ENCODE measurements at places on chromosomes 13 and 19.

GRCh38 chr13:39284801-39285388, 246.6 kb downstream of the NHLRC3 start:
- no peak for DNase-seq

GRCh38 chr19:54201172-54201701, 579 bp downstream of the RPS9 start:
- DNase-seq = no peak

DNA sequence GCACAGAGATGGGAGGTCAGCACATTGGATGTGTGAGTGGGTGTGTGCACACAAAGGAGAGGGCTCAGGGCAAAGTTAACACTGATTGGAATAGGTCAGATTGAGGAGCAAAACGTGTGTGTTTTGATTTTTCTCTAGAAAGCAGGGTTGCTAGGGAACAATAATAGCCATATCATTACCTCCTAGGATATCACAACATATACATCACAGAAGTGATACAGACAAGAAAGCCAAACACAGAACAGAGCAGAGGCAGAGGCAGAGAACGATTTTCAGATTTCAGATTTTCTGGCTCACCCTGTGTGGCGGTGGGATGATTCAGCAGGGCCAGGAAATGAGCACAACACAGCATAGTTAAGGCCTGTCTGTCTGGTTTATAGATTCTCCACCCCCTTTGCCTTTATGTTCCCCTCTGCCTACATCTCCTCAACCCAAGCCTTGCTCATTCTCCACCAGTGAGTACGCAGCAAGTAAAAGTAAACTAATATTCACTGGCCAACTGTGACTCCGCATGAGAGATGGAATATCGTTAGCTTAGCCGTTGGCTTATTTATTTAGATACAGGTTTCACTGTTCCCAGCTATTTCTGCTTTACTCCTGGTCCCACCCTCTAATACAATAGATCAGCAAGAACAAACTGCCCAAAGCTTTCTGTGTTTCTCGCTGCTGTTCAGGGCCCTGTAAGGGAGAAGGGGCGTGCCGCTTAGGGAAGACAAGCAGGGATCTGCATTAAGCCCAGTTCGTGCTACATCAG, 182.7 kb upstream of the TSC22D1 start:
- DNase-seq = no peak

- DNase-seq = no peak
Measured at GRCh38 chr13:101624981-101625380, 172.5 kb downstream of the ITGBL1 start.

- DNase-seq = no peak
Measured at GRCh38 chr13:101846701-101847100, 394.2 kb downstream of the ITGBL1 start.

GRCh38 chr19:2588081-2588777, 112.3 kb downstream of the GADD45B start:
- no peak for DNase-seq

DNA sequence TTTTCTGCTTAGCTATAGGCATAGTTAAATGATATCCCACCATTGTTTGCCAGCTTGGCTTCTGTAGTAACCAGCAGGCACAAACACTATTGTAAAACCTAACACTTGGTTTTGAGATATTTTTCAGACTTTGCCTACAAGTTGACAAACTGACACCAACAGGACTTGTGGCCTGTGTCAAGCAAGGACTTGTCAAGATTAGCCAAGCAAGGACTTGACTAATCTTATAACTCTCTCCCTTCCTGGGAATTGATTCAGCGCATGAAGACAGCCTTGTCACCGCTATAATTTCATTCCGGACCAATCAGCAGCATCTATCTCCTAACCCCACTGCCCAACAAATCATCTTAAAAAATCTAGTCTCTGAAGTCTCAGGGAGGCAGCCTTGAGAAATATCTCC, 72.7 kb upstream of the SLITRK1 start:
- DNase-seq = no peak

- no peak for DNase-seq
Measured at GRCh38 chr19:38320969-38321339, 1.3 kb downstream of the KCNK6 start.

DNA sequence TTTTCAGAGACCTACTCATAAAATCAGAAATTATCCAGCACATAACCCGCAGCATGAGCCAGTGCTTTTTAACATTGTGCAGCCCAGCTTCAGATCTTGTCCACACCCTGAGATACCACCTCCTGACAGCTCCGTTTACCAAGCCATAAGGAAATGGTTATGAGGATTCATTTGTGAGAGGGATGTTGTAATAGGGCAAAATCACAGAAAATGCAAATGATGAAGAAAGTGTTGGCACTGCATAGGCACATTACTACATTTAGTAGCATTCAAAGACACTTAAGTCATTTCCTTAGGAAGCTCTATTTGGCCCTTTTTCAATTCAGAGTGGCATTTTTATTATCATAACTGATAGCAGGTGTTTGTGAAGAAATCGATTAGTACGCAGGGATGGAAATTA, 277.5 kb downstream of the DNAJC15 start:
- no peak for DNase-seq

GRCh38 chr13:74641586-74641985, 507.4 kb upstream of the KLF12 start:
- no peak for DNase-seq

GRCh38 chr13:46893798-46894560, 2.9 kb downstream of the HTR2A start:
- DNase-seq = peak; percentile 47

DNA sequence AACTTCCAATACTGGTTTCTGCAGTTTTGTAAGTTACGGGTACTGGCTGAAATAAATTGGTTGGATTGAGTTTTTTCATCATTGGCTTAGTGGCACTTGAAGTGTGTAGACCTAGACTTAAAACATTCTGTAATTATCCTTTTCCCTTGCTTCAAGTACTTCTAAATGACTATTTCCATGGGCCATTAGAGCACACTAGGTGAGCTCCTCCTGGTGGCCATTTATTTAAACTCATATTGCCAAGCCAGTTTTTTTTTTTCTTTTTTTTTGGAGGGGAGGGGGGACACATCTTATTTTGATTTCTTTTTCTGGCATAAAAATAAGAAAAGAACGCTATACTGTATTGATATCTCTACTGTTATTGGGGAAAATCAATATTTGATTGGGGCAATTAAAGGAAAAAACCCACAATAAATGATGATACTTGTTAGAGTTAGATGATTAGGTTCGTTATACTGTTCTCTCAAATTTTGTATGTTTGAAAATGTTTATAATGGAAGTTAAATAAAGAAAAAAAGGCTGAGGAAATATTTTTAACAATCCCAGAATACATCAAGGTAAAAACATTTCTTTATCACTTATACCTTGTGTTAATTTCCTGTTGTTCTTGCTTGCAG, 82.9 kb downstream of the PDS5B start:
- peak; percentile 22 for DNase-seq

- no peak for DNase-seq
Measured at GRCh38 chr13:51556740-51557139, 27.5 kb upstream of the WDFY2 start.

DNA sequence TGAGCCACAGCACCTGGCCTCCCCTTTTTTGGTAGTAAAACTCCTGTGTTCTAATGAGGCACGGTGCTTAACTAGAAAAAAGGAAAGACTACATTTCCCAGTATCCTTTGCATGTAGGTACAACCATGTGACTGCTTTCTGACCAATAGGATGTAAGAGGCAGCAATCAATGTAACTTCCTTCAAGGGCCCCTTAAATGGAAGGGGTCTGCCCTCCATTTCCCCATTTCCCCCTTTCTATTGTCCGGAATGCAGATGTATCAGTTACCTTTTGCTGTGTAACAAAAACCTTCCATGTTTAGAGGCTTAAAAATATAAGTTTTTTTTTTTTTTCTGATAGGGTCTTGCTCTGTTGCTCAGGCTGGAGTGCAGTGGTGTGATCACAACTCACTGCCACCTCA, 2.2 kb downstream of the GPR32 start:
- no peak for DNase-seq

DNA sequence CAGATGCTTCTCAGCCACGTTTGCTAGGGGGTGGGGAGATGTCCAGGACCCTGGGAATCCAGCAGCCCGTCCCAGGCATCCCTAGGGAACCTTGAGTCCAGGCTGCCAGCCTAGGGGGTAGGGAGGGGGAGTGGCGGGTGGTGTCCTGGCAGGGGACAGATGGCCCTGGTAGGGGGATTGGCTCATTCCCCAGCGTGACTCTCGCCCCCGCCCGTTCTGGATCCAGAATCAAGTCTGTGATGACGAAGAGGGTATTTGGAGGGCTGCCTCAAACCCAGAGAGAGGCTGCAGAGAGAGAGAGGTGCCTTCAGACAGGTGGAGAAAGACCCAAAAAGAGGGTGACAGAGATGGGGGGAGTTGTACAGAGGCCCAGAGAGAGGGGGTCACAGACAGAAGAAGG, 4.1 kb downstream of the SLC17A7 start:
- DNase-seq = no peak

- no peak for DNase-seq
Measured at GRCh38 chr13:30978981-30979956, 46.8 kb downstream of the TEX26 start.

- no peak for DNase-seq
Measured at GRCh38 chr19:40026597-40026970, 29.4 kb downstream of the ZNF780B start.

GRCh38 chr13:42807241-42807640, 25.9 kb downstream of the FAM216B start:
- no peak for DNase-seq

DNA sequence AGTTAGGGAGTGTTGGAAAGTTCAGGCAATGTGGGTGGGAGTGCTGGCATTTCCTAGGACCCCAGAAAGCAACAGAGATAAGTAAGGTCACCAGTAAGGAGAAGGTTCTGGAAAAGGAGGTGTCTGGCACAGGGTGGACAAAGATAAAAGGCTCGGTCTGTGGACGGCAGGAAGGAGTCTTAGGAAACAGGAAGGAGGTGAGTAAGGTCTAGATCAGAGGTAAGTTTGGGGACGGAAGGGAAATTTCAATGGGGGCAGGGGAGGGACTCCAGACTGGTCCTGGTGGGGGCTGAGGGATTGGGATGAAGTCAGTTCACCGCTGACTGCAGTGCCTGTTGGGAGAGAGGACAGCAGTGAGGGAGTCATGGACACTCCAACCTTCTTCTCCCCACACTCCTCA, 7.8 kb upstream of the OPA3 start:
- DNase-seq = no peak

DNA sequence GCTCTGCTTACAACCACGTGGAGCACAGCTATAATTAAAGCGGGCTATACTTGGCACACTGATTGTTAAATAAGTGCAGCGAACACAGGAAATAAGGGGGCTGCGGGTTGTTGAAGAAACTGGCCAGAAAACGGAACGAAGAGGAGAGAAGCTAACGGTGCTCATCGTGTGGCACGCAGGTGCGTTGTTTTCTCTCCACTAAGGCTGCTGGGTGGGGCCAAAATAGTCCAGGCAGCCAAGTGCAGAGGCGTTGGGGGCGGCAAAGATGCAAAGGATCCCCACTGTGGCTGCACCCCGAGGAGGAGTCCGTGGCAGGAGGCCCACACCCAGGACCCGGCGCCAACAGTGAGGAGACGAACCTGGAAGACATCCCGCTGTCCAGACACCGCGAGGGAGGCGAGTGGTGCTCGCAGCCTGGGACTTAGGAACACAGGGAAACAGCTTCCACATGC, 8.1 kb upstream of the ARL11 start:
- no peak for DNase-seq

DNA sequence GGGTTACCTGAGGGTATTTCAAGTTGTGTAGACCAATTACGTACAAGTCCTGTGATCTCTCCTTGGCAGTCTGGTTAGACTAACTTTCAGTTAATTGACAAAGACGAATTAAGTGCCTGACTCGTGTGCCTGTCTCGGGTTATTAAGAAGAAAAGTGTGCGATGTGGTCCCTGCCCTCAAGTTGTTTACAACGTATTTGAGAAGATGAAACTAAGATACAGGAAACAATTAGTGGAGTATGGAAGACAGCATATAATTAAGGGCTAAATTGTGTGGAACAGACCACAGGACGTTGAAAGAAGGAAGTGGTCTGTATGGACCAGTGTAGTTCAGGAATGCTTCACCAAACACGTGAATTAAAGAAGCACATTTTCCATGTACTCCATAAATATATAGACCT, 49.2 kb downstream of the KLF5 start:
- no peak for DNase-seq

GRCh38 chr19:40995355-40995754, 4.3 kb downstream of the CYP2B6 start:
- DNase-seq = no peak

DNA sequence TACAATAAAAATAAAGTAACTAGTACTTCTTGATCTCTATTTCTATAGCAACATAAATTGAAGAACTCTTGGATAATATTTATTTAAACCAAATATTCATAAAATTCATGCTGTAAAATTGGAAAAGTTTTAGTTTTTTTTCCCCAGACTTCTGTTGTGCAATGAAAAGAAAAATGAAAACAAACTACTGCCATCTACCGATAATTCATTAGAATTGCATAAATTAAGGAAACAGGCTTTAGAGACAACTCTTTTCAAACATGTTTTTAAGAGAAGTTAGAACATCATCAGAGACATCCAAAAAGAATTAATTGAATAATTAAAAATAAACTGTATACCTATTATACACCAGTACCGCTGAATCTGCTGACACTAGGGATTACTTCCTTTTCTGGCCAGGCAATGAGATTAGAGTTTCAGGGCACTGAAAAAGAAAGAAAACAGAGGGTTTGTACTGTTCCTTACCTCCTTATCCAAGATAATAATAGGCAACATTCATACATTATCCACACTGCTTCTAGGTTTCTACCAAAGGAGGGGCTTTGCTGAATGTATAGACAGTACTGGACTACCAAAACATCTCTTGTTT, 4.9 kb downstream of the CCDC122 start:
- no peak for DNase-seq

GRCh38 chr13:40126306-40127085, 471.0 kb downstream of the COG6 start:
- no peak for DNase-seq

DNA sequence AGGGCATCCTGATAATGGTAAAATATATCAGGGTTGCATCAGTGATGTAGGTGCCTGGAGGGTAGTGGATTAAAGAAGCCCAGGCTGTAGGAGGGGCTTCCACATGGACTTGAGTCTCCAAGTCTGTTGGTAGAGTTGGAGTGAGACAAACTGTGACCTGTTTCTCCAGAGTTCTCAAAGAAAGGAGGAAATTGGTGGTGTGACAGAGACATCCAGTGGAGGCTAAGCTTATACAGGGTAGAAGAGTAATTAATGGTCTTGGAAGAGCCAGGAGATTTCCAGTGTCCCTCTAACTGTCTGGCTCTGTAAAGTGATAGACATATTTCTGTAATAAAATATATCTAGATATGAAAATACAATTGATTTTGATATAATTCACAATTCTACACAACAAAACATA, 61.1 kb downstream of the GPC5 start:
- no peak for DNase-seq

GRCh38 chr13:50065712-50066111, 50.5 kb downstream of the KCNRG start:
- no peak for DNase-seq

- DNase-seq = no peak
Measured at GRCh38 chr19:55300886-55301458, 17.2 kb downstream of the BRSK1 start.

GRCh38 chr13:63979951-63980350, 2564.3 kb upstream of the PCDH20 start:
- no peak for DNase-seq

GRCh38 chr13:75139291-75139690, 342.7 kb downstream of the TBC1D4 start:
- DNase-seq = no peak

GRCh38 chr19:10864538-10864899, 6.8 kb upstream of the CARM1 start:
- DNase-seq = no peak

GRCh38 chr19:48988286-48988685, 4.8 kb downstream of the GYS1 start:
- no peak for DNase-seq

Measured in renal cortex interstitium (tissue), 15 donors.